ENCODE measurements at places on chromosomes 5 and 9.

DNA sequence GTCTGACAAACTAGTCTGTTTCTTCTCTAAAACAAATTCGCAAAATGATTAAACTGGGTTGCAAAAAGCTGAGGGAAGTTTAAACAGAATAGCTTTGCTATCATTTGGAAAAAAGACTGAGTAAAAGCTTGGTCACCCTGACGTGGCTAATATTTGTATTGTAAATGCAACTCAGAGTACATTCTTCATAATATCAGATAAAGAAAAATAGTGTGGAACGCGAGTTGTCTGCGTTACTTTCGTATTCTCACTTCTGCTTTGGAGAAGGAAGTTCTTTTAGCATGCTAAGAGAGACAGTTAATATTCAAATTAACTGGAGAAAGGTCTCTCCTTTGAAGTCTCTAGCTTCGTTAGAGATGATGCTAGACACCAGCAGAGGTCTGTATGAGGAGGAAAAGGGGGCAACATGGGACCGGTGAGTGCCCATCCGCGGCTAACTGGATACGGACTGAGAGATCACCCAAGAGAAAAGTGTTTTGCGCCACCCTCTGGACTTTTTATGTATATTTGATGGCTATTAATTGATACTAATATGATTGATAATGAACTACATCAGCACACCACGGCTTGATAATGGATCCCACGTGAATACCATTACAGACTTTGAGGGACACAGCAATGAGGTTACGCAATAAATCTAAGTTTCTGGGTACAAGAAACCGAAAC, 2.9 kb upstream of the CNTRL start:
- peak; percentile 20 for DNase-seq

GRCh38 chr5:50564079-50564478, 102.4 kb upstream of the PARP8 start:
- no peak for DNase-seq

- no peak for DNase-seq
Measured at GRCh38 chr5:99386406-99387077, 457.7 kb upstream of the CHD1 start.

DNA sequence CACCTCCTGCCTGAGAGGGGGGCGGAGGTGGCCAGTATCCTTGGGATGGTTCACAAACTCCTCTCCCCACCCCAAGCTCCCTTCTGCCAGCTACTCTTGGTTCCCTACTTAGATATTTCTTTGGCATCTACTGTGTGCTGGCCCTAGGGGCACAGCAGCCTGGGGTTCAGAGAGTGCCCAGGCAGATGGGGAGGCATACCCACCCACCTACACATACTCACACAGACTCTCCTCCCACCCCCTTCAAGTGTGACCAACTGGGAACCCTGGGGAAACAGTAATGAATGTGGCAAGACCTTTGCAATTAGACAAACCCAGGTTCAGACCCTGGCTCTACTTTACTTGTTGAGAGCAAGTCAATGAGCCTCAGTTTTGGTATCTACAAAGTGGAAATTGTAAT, 44.4 kb upstream of the PSD2 start:
- no peak for DNase-seq

DNA sequence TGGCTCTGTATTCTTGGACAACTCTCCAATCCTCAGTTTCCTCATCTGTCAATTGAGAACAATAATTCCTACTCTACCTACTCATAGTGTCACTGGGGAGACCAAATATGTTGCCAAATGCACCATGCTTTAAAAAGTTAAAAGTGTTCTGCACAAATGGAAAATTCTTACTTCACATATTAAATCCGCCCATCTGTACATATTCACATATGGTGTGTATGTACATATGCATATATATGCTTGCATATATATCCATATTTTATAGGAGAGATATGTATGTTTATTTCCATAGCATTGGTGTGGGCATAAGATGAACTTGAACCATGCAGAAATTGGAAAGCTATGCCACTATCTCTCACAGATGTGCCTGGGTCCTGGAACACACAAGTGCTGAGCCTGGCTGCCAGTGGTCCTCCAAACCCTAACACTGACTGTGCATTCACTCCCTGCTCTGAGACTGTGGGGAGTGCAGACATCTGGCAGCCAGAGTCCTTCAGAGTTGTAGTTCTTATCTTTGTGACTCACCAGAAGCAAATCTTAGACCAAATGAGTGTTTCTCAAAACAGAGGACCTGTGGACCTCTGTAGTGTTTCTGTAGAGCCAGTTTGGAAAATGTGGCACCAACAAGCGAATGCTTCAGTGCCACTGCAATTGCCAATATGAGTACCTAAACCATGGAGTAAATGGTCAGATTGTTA, 168.7 kb downstream of the GRIA1 start:
- no peak for DNase-seq

- DNase-seq = no peak
Measured at GRCh38 chr5:164876793-164877192, 1371.4 kb downstream of the MAT2B start.

DNA sequence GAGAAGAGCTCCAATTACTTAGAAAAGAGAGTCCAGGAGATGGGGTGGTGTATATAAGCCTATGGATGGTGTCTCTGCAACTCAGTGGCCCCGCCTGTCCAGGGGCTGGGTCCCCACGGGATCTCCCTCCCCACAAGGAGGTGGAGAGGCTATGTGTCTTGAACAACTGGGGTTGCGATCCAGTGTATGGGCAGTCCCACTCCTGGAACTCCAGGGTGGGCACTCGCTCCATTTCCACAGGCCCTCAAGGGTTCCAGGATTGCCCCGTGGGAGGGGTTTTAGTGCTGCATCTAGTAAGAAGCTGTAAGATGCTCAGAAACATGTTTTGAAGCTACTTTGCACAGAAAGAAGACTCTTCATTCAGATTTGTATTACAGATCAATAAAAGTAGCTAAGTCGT, 558 bp upstream of the SMAD5 start:
- no peak for DNase-seq

GRCh38 chr5:107564931-107565372, 105.8 kb downstream of the EFNA5 start:
- DNase-seq = no peak

GRCh38 chr5:4576908-4577307, 563.2 kb upstream of the ADAMTS16 start:
- DNase-seq = no peak

- DNase-seq = no peak
Measured at GRCh38 chr5:175567954-175568353, 89.6 kb downstream of the SFXN1 start.

DNA sequence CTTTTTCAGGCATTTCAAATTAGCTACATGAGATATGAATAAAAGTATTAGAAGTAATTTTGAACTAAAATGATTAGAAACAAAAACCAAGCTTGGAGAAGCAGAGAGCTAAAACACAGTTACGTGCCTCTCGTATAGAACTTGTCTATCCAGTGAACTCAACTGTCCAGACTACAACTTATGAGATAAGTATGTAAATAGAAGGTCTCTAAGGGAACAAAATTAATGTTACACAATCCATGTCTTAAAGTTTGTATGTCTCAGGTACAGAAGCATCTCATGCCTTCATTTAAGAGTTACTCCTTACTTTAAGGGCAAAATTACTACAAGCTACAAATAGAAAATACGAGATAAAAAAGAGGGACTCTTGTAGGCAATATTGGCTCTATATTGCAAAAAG, 316.8 kb downstream of the CETN3 start:
- no peak for DNase-seq

GRCh38 chr5:172757394-172758010, 13.5 kb downstream of the DUSP1 start:
- DNase-seq = no peak

DNA sequence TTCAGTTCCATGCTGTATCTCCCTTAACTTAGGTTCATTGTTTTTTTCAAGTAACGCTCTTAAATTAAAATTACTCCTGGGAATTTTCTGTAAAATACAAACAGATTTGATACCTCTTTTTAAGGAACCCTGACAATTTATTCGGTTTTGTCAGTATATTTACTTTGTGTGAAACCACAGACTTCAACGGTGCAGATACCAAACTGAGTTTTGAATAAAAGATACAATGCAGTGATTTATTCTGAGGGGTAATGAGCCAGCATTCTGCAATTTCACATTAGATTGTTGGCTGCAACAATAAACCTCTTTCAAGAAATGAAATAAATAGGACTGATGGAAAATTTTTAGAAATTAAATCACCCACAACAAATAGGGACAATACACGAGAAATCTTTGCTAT, 308.6 kb upstream of the EDIL3 start:
- no peak for DNase-seq

- DNase-seq = no peak
Measured at GRCh38 chr5:25107853-25108252, 463.1 kb upstream of the CDH10 start.
